ENCODE measurements at places on chromosomes 5 and 9.

- DNase-seq = no peak
Observed at GRCh38 chr9:42396318-42396717, 212.9 kb downstream of the SPATA31A6 start.

DNA sequence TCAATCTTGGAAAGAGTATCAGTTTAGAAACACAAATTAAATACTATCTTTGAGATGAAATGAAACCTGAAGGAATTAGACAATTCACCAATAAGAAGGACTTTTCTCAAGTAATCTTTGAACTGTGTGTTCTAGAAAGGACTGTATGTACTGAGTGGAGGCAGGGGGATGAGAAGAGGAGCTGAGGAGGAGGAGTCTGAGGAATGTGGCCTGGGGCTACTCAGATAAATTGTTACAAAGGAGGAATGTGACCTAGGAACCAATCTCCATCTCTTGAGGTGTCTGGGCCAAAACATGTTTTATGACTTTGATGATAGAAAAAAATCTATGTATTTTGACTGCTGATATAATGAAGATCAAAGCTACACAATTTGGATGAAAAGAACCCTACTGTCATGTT lies 124.3 kb upstream of the ANKRD55 start:
- no peak for DNase-seq

DNA sequence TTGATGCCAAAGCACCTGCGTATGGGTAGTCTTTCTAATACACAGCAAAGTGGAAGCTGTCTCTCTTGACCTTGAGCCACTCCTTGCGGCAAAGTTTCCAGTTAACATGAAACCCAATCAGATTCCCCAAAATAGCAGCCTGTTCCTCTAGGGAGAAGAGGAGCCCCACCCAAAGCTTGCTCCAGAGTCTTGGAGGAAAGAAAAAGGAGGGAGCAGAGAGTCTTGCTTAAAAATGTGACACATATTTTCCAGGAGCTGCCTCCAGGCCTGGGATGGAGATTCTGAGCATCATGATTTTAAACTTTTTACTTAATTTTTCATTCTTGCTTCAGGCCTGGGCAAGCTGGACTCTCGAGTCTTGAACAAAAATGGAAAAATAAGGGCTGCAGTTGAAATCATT lies 223.5 kb upstream of the TNC start:
- DNase-seq = no peak

GRCh38 chr9:35406183-35406959 lies 83.5 kb upstream of the RUSC2 start:
- DNase-seq = no peak

GRCh38 chr5:68181039-68181599 lies 34.4 kb upstream of the PIK3R1 start:
- no peak for DNase-seq

- DNase-seq = no peak
Observed at GRCh38 chr5:124912638-124913328, 166.3 kb upstream of the ZNF608 start.

- no peak for DNase-seq
Observed at GRCh38 chr5:141101059-141101458, 786 bp downstream of the PCDHB3 start.

DNA sequence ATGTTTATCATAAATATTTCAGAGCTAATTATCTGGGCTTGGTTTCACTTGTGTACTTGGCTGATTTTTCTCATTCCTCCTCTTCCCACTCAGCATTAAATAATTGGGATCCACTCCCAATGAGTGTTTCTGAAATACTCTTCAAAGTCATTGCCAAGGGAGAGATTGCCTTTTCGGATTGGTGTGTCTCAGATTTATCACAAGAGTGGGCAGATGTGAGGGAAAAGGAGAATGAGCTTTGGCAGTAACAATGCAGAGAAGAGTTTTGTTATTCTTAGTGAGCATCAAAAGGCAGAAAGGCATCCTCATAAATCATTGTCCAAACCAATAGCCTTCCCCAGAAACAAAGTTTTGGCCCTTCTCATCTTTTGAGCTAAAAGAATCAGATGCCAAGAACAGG lies 79.2 kb downstream of the SEMA5A start:
- no peak for DNase-seq

GRCh38 chr5:61350535-61350934 lies 18.5 kb downstream of the ZSWIM6 start:
- no peak for DNase-seq

- no peak for DNase-seq
Observed at GRCh38 chr5:74595143-74595925, 45.2 kb downstream of the ENC1 start.

DNA sequence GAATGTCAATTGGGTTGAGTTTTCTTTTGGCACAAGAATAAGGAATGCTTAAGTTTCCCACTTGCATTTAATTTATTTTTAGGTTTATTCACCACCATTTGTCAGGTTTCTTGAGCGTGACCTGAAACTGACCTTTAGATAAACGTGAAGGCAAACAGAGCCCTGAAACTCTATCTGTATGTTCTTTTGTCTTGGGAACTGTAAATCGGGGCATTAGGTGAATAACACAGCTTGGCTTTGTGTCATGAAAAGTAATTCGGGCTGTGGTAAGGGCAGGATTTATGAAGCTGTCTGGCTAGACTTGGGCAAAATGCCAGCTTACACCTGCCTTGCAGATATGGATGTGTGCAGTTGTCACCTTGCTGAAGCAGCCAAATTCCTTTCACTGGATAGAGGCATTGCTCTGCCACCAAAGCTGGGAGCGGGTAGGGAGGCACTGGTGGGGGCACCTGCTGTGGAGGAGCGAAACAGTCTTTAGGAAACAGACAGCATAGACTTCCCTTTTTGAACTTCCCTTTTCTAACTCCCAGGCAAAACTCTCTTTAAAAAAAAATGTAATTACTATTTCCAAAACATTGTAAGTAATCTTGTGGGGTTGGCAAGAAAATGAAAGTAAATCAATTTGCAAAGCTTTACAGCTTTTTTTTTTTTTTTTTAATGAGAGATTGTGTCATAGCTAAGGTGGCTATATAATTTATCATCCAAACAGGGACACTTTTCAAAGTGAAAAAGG lies 545.2 kb downstream of the CSNK1G3 start:
- DNase-seq = peak; percentile 70

DNA sequence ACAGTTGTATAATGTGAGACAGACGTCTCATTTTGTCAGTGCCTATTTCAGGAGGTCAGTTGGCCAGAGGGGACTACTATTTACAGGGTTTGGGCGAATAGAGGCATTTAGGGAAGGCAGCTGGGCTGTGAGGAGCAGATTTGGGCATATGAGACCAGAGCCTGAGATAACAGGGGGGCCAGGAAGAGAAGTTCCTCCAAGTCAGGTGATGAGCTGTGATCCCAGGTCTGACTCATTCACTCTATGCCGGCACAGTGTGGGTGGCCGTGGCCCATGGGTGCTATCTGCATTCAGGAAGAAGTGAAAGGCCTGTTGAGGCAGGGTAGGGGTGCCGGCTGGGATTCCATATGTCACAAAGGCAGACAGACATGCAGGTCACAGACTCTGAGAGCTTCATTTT lies 142.8 kb downstream of the PDZD2 start:
- DNase-seq = no peak

DNA sequence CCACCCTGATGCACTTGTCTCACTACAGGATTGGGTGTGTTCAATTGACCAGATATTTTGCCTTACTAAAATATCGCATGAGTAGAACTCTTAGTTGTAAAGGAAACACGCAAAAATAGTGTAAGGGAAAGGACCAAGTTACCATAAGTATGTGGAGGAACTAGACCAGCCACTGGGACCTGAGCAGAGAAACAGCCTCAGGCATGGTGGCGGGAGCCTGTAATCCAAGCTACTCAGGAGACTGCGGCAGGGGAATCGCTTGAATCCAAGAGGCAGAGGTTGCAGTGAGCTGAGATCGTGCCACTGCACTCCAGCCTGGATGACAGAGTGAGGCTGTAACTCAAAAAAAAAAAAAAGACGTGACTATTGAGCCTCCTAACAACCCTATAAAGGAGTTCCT lies 117.9 kb upstream of the SPATA31C2 start:
- DNase-seq = no peak

DNA sequence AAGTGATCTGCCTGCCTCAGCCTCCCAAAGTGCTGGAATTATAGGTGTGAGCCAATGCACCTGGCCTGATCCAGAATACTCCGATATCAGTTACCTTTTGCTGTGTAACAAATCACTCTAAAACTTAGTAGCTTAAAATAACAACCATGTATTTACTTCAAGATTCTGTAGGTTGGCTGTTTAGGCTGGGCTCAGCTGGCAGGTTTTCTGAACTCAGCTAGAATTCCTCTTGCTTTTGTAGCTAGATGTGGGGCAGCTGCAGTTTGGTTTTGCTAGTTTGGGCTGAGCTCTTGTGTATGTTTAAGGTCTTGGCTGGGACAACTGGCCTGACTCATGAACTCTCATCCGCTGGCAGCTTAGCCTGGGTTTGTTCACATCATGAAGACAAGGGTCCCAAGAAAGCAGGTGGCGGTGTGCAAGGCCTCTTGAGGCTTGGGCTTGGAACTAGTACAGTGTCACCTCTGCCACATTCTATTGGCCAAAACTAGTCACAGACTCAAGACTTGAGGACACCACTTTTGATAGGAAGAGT lies 138.3 kb upstream of the SHB start:
- no peak for DNase-seq

GRCh38 chr9:104872656-104873488 lies 55.1 kb downstream of the ABCA1 start:
- DNase-seq = no peak

DNA sequence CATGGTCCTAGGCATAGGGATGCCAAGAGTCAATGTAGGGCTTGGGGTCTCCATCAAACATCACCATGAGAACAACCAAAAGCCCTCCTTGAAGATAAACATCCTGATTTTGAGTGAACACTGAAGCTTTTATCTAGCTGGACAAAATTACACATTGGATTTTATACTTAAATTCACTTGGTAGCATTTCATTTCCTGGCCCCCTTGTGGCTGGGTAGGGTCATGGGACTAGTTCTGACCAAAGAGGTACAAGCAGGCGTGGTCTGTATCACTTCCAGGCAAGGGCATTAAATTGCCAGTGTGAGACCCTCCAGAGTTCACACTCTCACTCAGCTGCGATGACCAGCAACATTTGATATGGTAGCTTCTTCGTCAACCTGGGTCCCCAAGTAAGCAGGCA lies 320.3 kb downstream of the ACTL7B start:
- no peak for DNase-seq

DNA sequence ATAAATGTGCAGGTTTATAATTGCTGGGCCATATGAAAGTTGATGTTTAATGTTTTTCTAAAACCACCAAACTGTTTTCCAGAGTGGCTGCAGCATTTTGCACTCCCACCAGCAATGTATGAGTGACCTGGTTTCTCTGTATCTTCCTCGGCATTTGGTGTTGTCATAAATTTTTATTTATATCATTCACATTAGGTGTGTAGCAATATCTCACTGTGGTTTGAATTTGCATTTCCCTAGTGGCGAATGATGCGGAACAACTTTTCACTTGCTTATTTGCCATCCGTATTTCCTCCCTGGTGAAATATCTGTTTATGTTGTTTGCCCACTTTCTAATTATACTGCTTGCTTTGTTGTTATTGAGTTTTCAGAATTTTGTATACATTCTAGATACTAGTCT lies 295.7 kb upstream of the TUT7 start:
- no peak for DNase-seq

DNA sequence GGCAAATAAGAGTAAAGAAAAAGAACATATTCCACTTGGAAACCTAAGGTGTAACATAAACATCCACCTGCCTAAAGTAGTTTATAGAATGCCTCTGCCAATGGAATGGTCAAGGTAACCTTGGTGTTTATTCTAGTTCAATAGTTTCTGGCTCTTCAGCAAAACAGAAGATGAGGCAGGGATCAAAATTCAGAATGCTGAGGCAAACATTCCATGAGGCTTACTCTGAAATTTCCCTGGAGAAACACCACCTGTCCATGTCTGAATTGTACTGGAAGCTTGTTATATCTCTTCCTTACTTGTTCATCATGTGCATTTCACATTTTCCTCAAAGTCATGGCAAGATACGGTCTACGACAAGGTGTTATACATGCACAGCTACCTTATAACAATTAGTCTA lies 1862.4 kb upstream of the ACO1 start:
- DNase-seq = no peak

Data from NCI-H1436 (cell line).